ENCODE measurements at places on chromosomes 2 and 18.
A peak's percentile ranks its signal among the peaks of the same experiment; 100 is the strongest.

DNA sequence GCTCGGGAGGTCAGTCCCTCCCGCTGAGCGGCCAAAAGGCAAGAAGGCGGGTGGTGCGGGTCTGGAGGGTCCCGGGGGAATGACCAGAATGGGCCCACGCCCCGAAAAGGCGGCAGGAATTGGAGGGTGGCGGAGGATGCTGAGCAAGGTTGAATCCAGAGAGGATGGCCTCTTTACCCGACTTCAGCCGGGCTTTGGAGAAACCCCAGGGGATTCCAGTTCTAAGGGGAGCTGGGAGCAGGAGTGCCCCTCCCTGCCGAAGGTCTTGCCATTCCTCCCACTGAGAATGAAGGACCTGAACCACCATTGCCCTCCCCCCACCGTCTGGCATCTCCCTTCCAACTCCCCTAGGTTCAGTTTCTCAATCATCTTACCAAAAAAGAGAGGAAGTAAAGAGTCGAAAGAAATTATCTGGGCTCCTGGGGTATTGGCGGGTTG lies 38.9 kb upstream of the ATP6V1B1 start:
- no peak for DNase-seq

DNA sequence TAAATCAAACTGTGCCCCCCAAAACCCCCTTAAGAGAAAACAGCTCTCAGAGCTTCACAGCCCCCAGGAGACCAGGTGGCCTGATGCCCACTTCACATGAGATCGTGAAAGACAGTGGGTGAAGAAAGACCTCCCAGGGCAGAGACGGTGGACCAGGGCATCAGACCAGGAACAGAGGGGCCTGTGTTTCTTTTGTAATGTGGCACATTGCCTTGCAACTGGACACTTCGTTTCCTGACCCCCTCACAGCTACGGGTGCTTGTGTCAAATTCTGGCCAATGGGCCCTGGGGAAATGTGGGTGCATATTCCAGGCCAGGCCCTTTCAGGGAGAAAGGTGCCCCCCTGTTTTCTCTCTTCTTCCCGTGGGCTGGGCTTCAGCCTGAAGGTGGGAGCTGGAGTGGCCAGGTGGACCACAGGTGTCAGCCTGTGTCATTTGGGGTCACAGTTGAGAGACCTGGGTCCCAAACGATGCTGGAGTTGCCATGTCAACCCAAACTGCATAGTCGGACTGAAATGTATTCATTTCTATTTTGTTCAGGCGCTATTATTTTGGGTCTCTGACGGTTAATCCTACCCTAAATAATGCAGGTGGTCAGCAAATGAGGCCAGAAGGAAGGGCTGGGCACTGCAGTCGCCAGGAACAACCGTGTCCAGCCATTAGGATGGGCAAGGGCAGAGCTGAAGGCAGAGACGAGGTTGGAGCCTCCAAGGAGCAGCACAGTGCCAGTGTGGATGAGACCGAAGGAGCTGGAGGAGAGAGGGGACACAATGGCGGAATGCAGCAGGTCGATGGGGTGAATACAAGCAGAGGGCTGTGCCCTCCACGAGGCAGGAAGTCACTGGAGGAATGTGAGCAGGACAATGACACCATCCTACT lies 338.2 kb downstream of the EIPR1 start:
- DNase-seq, result no peak

- DNase-seq, result no peak
Observed at GRCh38 chr2:67872481-67872880, 190.3 kb downstream of the C1D start.

- DNase-seq, result no peak
Observed at GRCh38 chr2:162579169-162579568, 235.2 kb downstream of the GCA start.

GRCh38 chr2:168439536-168439935 lies 16.5 kb upstream of the CERS6 start:
- DNase-seq, result no peak

GRCh38 chr2:157893611-157894010 lies 17.5 kb upstream of the ACVR1 start:
- no peak for DNase-seq

DNA sequence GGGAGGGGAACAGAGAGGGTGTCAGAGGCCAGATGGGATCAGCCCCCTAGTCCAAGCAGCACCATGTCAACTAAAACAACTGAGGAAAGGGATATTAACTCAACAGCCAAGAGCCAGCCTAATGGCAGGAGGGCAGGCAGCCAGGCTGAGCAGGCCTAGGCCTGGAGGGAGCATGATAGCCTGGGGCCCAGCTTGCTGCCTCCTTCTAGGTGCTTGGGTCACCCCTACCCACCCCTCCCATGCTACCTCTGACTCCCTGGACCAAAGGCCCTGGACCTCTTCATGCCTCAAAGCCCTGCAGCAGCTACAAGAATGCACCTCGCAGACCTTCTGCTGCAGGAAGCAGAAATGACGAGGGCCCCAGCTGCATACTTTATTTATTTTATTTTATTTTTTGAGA lies 22.1 kb upstream of the TNS1 start:
- no peak for DNase-seq

DNA sequence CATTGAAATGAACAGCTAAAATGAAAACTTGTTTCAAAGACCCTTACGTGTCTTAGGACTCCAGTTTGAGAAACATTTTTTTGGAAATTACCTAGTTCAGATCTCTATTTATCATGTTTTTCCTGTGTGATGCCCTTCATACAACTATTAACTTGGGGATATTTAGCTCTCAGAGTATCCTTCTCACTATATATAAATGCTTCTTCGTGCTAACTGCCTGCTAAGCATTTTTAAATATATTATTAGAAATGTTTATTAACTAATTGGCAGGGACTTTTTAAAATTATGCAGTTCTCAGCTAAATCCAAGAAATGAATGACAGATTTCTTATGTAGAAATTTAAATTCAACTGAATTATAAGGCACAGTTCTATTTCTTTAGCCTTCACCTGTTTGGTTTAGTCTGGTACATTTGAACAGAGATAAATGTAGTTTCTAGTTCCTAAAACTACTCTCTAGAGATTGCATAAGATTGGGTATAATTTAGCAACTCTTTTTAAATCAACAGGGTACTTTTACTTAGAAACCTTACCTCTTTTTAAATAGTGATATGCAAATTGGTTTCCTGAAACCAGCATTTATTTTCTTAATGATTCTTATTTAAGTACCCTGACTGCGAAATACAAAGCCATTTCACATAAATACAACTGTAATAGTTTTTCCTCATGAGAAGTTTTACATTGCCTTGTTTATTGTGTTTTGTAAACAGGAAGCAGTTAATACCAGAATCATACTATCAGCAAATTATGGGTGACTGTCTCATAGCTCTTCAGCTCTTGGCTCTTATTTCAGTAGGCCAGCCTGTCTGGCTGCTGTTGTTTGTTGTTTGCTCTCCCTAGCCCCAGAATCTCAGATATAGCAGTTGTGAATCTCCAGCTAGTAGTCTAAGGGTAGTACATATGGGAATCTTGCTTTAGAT lies 140.7 kb downstream of the PTRHD1 start:
- no peak for DNase-seq

GRCh38 chr2:237160271-237160919 lies 74.7 kb downstream of the COPS8 start:
- no peak for DNase-seq

- DNase-seq, result no peak
Observed at GRCh38 chr2:207266648-207267047, 100.9 kb upstream of the KLF7 start.

DNA sequence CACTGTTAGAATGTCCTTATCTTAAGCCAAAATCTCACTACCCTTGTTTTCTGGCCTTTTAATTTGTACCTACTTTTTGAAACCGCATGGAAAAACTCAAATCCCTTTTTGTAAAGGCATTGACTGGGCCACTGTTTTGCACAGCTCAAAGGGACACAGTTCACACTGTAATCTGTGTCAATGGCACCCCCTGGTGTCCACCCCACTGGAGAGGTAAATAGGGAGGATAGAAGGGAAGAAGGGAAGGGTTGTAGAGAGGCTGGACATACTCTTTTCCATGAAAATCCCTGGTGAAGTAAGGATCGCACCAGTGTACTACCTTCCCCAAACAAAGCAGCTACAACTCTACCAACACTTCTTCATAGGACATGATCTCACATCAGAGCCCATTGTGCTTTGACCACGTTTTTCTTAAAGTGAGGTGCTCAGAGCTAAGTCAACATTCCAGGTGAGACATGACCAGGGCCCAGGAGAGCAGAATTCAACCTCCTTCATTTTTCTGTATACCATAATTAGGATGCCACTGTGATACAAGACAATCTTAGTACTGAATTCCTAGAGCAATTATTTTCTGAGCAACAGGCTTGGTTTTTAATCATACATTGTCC lies 92.4 kb upstream of the RMDN2 start:
- DNase-seq, result peak; percentile 85

- no peak for DNase-seq
Observed at GRCh38 chr18:77601567-77601966, 351.9 kb downstream of the GALR1 start.

Data from stimulated activated CD4-positive, alpha-beta T cell treated with anti-CD3 and anti-CD28 coated beads, Interleukin-4, amount 100 ng/mL, for 24 hours (primary cell).